ENCODE measurements at places on chromosomes 12 and 14.

- DNase-seq, result no peak
Observed at GRCh38 chr12:131166717-131167116, 213.0 kb downstream of the ADGRD1 start.

- no peak for DNase-seq
Observed at GRCh38 chr12:102437511-102437910, 42.9 kb downstream of the IGF1 start.

DNA sequence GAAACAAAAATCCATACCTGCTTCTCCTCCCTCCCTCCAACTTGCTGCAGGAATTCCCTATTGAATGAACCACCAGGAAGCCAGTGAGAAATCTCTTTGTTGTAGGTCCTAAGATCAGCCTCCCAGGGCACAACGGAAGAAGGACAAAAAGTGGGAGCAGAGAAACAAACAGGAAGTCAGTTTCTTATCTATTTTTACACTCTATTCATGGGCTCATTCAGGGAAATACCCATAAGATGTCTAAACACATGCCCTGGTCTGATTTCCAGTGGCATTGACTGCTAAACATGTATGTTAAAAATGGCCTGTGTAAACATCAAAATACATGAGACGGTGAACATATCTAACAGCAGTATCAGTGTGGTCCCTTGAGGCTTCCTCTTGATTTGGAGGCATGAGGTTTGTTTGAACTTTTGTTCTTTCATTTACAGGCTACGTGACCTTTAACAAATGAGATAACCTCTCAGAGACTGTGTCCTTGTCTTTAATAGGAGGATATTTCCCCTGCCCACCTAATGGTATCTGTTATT lies 18.8 kb downstream of the GPR65 start:
- no peak for DNase-seq

GRCh38 chr14:103111232-103111868 lies 11.9 kb upstream of the TNFAIP2 start:
- DNase-seq, result no peak

DNA sequence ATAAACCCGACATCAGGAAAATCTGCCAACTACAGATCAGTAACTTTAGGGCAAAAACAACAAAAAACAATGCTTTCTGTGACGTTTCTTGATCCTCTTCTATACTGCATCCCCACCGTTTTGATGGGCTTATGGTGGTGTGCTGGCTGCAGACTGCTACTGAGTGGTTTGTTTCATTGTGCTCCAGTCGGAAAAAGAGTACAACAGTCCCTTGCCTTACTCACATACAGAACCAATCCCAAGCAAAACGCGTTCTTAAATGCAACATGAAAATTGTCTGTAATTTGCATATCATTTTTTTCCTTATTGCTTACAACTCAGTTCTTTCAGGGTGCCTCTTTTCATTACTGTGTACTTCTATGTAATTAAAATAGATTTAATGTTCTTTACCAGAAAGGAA lies 2.3 kb downstream of the ETV6 start:
- DNase-seq, result no peak

DNA sequence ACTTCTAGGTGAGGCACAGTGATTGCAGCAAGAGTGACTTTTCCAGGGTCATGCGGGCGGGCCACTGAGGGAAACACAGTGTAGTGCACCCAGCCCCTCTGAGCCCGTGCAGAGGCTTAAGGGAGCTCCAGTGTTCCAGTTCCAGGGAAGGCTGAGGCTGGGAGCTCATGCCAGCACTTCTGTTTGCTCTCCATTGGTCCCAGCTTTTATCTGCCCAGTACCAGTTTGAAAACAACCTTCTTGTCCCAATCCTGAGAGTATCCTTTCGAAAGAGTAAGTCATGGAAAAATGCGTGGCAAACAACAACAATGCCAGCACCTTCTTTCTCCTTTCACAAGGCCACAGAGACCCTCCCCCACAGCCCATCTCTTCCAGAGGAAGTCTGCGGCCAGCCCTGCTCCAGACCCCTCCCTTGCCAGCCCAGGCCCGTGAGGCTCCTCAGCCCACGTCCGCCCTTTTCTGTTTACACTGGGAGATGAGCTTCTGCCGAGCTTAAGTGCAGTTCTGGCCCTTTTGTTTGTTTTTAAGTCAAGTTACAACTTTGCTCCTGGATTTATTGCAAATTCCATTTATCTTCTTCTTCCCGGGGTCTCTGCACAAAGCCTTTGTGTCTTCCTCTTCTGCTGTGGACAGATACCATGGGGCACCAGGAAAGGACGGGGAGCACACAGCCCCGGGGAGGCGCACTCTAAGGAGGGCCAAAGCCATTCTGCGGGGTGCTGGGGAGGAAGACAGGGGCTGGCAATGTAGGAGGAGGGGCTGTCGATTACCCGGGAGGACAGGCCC lies 185.6 kb downstream of the ZFP36L1 start:
- DNase-seq, result no peak

GRCh38 chr14:61129168-61129745 lies 148.2 kb downstream of the SLC38A6 start:
- DNase-seq, result no peak

Data from stimulated activated CD4-positive, alpha-beta T cell treated with anti-CD3 and anti-CD28 coated beads, Interleukin-2, amount 100 ng/mL, for 24 hours (primary cell).